NCI-H524 treated with DMSO at 0.1 percent for 48 hours (cell line): ENCODE measurements at places on chromosomes 12 and 14.

GRCh38 chr12:120138366-120138765 is 21.8 kb upstream of the RAB35 start:
- DNase-seq, result no peak

DNA sequence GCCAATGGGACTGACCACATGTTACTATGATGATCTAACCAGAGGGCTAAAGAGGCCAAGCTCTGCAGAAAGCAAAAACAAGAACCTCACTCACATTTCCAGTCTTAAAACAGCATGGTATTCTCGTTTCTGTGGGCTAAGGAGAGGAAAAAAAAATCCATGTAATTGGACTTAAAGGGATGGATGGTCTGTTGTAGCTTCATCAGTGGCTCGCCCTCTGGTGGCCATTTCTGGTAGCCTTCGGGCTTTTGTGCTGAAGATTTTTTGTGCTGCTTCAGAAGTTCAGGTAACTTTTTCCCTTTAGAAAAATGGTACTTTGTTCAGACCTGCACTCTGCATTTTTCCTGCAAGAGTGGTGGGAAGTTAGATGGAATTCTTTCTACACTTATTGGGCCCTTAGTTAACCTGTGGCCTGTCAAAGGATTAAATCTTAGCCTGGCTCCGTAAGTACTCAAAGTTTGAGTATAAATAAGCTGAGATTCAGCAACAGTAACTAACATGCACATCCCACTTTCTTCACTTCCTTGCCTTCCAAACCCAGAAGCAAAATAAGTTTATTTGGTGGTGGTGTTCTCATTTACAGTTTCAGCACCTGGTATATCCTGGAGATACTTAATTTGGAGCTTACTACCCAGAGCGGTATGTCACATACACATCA is 22.3 kb downstream of the DCAF4 start:
- peak; percentile 27 for DNase-seq

DNA sequence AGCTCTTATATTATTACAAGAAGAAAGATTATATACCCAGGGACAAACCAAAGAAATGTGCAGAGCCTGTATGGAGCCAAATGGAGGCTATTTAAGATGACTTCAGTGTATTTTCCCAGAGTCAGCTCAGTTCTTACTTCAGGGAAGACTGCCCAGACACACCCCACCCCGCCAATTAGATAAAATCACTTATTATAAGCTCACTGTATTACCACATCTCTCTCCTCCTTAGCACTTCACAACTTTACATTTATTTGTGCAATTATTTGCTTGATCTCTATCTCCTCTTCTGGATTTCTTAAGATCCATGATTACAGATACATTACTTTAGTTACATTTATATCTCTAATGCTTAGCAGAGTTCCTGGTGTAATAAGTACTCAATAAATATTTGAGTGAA is 24.7 kb upstream of the WDR89 start:
- DNase-seq, result no peak

GRCh38 chr12:123499332-123499731 is 34.2 kb downstream of the RILPL1 start:
- DNase-seq, result no peak

GRCh38 chr14:23407516-23408306 is at the start of gene MYH6:
Gene MYH6 (minus strand): TSS chr14:23408273. CDS start chr14:23407223, 1,050 bp downstream.
- no peak for DNase-seq

DNA sequence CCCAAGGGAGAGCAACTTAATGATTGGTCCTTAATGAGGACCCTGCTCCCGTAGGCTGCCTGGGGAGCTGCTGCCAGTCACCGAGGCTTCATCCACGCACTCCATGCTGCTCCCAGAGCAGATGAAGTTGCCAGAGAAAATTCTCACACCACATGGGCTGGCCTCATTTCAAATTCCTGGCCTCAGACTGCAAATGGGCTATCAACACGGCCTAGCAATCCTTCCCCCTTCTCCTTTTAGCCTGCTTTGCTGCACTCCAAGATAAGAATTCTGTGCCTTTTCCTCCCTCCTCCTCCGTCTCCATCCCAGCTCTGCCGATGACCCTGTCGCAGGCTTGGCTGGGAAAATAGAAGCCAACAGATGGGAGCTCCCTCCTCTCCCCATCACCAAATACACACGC is 10.8 kb upstream of the DGLUCY start:
- no peak for DNase-seq

- DNase-seq, result no peak
These were observed 78.0 kb downstream of the GRIP1 start for GRCh38 chr12:66600903-66601302.

DNA sequence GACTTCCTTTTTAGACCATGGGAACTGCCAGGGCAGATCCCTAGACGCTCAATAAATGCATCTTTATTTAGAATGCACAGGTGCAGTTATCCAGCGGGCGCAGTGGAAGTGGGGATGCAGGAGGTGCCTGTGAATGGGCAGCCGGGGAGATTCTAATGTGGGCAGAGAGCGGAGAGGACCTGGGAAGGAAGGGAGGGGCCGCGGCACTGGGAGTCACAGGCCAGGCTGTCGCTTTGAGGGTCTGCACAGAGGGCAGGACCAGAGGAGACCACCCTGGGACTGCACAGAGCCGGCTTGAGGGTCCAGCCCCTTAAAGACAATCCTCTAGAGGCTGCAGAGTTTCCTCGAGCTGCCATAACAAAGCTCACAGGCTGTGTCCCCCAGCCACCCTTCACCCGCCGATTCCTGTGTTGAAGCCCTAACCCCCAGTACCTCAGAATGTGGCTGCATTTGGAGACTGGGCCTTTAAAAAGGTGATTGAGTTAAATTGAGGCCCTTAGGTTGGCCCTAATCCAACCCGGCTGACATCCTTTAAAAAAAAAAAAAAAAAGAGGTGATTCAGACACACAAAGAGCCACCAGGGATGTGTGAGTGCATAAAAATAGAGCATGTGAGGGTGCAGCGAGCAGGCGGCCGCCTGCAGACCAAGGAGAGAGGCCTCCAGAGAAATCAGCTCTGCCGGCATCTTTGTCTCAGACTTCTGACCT is 44.4 kb upstream of the PPP2R5C start:
- no peak for DNase-seq

GRCh38 chr12:103969391-103969790 is 3.7 kb downstream of the TDG start:
- DNase-seq, result no peak

- no peak for DNase-seq
These were observed 69.1 kb downstream of the VCPKMT start for GRCh38 chr14:50047274-50047676.

DNA sequence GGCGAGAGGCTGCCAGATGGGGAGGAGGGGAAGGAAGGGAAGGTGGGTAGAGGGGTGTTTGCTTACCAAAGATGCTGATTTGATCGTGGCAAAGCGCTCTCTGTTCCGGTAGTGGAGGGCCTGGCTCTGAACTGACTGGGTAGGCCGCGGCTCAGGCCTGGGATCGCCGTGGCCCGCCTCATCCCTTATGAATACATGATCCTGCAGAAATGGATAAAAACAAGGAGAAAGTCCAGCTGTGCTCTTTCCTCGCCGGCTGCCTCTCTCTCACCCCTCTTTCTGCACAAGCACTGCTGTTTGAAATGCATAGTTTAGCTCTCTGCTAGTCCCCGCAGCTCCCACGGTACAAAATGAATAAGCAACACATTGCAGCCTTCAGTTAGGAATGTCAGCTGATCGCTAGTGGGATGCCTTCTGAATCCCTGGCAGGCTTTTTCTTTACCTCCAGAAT is 53.8 kb downstream of the PEBP1 start:
- DNase-seq, result peak; percentile 42

DNA sequence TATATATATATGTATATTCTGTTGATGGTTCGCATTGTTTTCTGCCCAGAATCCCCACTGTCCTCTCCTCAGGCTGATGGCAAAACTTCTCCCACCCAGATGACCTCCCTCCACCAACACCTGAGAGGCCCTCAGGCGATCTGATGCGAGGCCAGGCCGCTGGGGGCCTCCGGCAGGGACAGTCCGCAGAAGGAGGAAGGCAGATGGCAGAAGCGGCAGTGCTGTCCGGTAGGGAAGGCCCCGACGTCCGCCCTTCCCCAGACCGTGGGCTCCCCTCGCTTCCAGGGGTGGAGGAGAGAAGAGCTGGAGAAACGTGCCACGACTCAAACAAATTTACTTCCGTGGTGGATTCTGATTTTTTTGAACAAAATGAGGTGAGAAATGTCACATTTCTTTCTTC is 178.3 kb upstream of the RGS6 start:
- no peak for DNase-seq

DNA sequence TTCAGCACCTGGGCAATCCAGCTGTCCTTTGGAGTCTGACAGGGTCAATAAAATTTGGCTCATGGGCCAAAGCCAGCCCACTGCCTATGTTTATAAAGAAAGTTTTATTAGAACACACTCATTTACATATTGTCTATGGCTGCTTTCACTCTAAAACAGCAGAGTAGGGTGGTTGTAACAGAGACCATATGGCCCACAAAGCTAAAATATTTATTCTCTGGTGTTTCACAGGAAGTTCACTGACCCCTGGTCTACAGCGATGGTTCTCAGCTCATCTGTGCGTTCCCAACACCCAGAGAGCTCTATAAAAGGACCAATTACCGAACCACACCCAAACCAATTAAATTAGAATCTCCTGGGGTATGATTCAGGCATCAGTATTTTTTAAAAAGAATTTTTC is 37.7 kb upstream of the RTRAF start:
- DNase-seq, result no peak

- no peak for DNase-seq
These were observed 232.2 kb upstream of the PLEKHG7 start for GRCh38 chr12:92470608-92471021.

DNA sequence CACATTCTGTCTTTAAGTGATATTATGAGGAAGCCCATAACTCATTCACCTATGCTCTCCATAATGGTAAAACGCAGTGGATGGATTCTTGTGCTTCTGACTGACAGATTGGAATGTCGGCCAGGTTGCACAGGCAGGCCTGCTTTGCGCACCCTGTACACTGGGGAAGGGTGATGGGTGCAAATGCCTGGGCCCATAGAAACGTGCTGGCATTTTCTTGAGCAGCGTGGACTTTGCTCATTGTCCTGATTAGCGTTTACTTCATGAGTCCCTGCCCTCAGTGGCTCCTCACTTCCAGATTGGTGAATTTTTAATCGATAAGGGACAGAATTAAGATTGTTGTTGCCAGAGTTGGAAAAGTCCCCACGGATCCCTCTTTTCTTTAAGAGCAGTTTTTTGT is 80.9 kb upstream of the TRAF3 start:
- no peak for DNase-seq

GRCh38 chr14:43894534-43894933 is 612.5 kb downstream of the FSCB start:
- DNase-seq, result no peak

GRCh38 chr12:11978726-11979384 is 91.9 kb upstream of the BCL2L14 start:
- no peak for DNase-seq

- DNase-seq, result no peak
These were observed 69.2 kb upstream of the NR2C1 start for GRCh38 chr12:95142431-95143151.

DNA sequence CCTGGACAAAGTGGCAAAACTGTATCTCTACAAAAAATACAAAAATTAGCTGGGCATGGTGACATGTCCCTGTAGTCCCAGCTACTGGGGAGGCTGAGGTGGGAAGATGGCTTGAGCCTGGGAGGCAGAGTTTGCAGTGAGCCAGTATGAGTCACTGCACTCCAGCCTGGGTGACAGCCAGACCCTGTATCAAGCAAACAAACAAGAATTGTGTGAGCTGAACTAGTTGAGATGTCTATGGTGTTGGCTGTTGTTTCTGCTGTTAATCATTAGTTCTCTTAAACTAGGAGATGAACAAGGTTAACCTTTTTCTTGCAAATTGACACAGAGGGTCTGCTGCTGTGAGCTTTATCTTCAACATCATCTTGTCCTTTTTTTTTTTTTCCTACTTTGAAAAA is 23.6 kb downstream of the RASSF3 start:
- no peak for DNase-seq

DNA sequence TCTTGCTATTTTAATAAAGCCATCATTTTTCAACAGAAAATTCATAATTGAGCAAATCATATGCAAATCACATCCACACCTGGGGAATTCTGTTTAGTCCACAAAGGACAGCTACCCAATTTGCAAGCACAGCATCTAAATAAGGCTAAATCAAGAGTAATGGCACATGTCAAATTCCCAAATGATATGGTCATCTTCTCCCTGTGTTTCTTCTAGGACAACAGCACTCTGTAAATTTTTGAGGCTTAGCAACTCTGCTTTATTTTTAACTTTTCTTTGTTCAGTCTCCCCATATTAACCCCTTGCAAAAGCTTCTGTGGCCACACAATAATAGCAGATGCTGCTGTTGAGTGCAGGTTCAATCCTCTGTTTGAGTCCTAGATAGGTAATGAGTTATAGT is 155.6 kb upstream of the DAAM1 start:
- no peak for DNase-seq

DNA sequence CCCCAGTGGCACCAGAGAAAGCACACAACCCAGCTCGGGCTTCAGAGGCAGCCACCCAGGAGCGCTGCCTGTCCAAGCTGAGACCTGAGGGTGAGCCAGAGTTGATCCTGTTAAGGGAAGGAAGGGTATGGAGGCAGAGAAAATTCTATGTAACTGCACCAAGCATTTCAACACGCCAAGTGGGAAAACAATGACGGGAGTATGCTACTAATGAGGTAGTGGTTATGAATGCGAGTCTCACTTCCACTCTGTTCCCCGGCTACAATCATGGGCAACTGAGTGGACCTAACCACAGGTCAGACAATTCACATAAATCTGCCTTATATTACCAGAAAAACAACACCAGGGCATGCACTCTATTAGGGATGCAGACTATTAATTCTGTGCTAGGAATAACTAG is 9.9 kb downstream of the ATG14 start:
- DNase-seq, result no peak

DNA sequence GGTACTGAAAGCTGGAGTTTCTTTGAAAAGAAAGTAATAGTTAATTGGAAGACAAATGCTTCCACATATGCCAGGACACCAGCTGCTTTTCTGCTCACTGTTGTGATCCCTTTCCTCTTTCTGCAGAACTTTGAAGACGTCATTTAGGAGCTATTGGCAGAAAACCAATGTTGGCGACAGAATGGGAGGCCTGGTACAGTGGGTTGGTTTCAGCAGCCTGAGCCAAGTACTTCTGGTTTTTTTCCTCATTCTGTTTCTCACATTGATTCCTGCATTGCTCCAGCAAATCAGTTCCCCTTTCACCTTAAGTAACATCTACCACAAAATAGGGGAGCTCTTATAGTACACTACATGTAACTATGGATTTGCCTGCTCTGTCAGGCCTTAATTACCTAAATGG is 96.9 kb downstream of the FIGNL2 start:
- no peak for DNase-seq

DNA sequence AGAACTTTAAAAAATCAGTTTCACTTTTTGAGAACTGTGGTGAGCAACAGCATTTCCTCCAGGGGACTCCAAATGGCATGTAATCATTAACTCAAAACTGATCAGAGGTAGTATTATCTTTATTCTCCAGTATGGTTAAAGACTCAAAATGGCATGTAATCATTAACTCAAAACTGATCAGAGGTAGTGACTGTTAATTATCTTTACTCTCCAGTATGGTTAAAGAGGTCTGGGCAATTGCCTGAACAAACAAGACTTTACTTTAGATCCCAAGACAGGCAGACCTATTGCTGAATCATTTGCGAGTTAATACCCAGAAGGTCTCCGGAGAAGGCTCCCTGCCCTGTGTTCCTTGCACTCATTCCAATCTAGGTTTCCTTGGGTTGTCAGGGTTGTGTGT is 6.6 kb upstream of the ACADS start:
- no peak for DNase-seq
